ENCODE measurements at places on chromosomes 16 and 17.

- DNase-seq, result no peak
Measured at GRCh38 chr17:807523-808294, 25.6 kb downstream of the MRM3 start.

- no peak for DNase-seq
Measured at GRCh38 chr17:48472411-48473281, 42.6 kb upstream of the SKAP1 start.

DNA sequence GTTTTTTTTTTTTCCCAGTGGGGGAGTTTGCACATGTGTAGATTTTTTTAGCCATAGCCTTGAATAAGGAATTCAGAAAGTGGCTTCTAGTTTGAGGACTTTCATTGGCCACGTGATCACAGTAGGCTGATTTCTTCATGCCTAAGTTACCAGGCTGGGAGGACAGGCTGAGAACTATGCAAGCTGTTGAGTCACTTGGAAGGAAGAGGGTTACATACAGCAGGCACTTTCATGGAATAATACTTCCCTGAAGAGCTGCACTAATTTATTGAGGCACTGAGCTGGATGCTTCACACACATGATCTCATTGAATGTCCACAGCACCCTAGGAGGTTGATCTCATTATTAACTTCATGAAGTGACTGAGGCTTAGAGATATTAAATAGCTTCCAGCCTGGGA lies 22.8 kb downstream of the PRKCB start:
- peak; percentile 81 for DNase-seq

DNA sequence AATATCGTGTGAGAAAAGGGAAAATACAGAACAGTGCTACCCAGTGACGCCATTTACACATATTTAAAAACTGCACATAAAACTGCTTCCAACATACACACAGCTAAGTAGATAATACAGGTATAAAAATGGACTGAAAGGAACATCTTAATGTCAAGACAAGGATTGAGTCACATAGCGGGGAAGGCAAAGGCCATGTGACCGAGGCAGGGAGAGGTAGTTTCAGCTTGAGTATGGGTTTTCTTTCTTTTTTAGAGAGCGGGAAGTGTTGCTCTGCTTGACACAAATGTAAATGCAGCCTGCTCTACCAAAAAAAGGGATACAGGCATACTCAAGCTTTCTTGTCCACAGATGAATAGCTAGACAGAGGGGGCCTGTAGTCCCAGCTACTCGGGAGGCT lies 46.5 kb downstream of the SDR42E1 start:
- DNase-seq, result no peak

- no peak for DNase-seq
Measured at GRCh38 chr17:3812771-3813170, 11.8 kb upstream of the ITGAE start.

- DNase-seq, result no peak
Measured at GRCh38 chr17:71412803-71413202, 708.0 kb upstream of the SOX9 start.

- DNase-seq, result no peak
Measured at GRCh38 chr16:89600956-89601355, 12.5 kb upstream of the DPEP1 start.

DNA sequence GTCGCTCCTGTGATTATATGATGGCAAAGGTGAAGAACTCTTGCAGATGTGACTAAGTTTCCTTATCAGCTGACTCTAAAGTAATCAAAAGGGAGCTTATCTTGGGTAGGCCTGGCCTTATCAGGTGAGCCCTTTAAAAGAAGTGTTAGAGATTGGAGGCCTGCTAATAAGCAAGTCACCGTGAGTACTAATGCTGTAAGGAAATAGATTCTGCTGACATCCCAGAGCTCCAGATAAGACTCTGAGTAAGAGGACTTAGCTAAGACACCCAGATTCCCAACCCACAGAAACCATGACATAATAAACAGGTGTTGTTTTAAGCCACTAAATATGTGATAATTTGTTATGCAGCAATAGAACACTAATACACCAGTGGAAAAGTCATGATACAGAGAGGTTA lies 99.9 kb upstream of the FAM20A start:
- DNase-seq, result no peak

DNA sequence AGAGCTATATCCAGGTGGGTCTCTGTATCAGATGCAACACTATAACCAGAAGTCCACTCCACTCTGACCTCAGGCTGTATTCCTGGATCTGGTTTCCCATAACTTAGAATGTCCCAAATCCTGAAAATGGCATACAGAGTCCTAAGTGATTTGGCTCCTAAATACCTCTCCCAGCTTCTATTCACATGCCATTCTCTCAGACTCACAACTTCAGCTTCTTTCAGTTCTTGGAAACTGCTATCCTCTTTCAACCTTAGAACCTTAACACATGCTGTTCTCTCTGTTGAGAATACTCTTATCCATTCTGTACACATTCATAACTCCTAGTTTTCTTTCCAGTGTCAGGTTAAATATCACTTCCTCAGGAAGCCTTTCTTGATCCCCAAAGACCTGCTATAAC lies 132.0 kb downstream of the BRIP1 start:
- DNase-seq, result no peak

- DNase-seq, result peak; percentile 40
Measured at GRCh38 chr16:57422026-57422944, 17.7 kb downstream of the CCL17 start.

GRCh38 chr16:57132470-57132869 lies 40.1 kb downstream of the CPNE2 start:
- no peak for DNase-seq

DNA sequence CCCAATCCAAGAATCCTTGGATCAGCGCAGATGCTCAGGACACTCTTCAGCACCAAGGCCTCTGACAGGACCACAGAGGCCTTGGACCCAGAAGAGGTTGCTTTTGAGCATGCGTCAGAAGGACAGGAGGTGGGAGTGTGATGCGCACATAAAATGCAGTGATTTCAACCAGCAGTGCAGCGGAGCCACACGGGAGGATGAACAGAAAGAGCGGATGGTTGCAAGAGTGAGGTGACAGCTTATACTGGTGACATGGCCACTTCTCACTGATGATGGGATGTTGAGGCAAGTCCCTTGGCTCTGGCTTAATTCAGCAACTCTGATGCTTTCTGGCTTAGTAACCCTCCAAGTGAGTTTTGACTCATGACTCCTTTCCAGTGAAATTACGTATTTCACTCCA lies 25.2 kb upstream of the ERN1 start:
- DNase-seq, result no peak

- no peak for DNase-seq
Measured at GRCh38 chr16:765488-765865, 4.9 kb downstream of the MSLN start.

- DNase-seq, result no peak
Measured at GRCh38 chr16:11276896-11277593, 765 bp upstream of the PRM2 start.

DNA sequence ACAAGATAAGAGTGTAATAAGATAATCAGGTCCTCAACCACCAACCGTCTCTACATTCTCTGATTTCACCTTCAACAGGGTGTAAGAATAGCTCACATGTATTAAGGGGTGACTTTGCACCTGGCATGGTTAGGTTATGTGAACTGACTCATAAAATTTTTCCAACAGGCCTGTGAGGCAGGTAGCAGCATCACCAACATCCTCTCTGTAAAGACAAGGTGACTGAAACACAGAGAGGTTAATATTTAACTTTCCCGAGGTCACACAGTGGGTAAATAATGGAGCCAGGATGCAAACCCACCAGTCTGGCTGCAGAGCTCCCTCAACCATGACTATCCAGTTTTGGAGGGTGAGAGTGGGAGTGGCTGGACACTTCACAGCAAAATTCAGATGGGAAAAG lies 317.2 kb downstream of the C16orf95 start:
- DNase-seq, result no peak

Data from inflammatory macrophage treated with lipopolysaccharide for 1 hour (primary cell).